ENCODE measurements at places on chromosomes 6 and 20.
A peak's percentile ranks its signal among the peaks of the same experiment; 100 is the strongest.

DNA sequence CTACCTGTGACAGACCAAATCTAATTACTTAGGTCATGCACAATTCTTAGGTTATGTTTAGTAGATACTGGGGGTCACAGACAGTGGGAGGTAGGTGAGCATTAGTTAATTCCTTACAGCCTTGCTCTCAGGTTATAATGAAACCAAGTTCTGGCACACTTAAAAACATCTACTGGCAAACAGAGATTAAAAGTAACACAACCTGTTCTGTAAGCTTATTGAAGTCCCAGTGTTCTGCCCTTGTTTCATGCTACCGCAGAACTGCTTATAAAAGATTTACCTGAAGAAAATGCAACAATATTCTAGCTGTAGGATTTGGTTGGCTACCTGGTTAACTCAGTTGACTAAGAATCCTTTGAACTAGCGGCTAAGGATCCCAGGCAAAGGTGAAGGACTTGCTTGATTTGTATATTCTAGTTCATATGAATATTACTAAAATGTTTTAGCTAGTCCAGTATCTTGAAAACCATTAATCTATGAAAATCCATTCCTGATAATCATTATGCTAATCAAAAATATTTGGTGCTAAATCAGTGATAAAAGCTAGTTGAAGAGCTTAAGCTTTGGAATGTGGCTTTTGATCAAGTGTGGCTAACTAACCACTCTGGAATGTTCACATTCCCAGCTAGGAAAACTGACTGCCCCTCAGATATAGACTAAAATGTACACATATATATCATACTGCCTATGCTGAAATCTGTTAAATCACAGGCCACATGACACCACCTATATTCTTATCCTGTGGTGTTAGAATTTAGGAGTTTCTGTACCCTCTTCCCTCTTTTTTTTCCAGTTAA, 7.2 kb downstream of the PEX3 start:
- no peak for DNase-seq

DNA sequence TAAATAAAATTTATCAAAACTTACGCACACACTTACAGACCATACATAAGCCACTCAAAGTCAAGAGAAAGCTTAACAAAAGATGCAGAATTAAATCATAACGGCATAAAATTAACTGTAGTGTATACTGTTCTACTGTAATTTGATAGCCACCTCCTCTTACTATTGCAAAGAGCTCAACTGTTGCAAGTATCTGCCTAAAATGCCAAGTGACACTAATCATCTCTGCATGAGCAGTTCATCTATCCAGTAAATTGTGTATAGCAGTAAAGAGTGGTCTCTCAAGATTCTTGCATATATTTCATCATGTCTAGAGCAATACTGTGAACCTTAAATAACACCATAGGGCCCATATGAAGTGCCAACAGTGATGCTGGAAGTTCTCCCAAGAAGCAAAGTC, 12.3 kb downstream of the OR2H2 start:
- no peak for DNase-seq

DNA sequence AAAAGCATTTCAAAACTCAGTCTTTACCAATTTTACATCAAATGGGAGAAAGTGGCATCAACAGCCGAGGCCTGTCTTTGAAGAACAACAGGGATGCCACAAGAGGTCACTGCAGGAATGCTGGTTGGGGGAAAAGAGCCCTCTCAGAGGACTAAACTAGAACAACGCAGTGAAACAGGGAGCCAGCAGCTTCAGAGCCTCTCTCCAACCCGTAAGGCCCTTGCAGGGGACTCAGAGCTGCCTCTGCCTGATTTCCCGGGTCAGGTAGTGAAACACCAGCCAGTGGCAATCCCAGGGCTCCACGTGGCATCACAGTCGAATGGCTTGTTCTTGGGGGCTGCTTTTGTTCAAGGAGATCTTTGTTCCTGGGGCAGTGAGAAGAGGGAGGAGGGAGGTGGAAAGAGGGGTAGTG, 55.0 kb upstream of the KCNK16 start:
- DNase-seq, result peak; percentile 38

GRCh38 chr6:92779746-92780145, 639.6 kb downstream of the EPHA7 start:
- peak; percentile 81 for DNase-seq

GRCh38 chr6:149074832-149075258, 242.7 kb upstream of the TAB2 start:
- DNase-seq, result no peak

DNA sequence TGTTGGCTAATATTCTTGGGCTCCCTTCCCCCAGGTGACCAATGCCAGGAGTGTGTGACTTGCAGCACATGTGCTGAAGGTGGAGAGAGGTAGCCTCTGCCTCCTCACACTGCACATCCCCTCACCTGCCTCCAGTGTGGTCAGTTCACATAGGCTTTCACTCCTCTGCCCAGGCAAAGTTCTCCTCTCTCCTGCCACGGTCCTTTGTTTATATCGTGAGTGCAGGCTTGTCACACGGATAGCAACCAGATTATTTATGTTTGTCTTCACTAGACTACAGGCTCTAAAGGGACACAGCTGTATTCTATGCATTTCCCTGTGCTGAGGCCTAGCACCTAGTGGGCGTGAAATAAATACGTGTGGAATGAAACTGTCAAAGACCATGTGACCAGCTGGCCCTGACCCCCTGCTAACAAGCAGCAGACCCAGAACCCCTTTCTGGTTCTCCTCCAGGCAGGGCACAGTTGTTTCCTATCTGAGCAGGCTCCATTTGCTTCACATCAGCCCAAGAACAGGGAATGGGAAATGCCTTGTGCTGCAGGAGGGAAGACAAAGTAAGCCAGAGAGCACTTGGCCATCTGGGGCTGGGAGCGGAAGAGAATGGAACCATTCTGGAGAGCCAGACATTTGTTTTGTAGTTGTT, 42.3 kb downstream of the UNC5CL start:
- no peak for DNase-seq

- DNase-seq, result no peak
These were observed 75.8 kb downstream of the UBE3D start for GRCh38 chr6:82989736-82990290.

DNA sequence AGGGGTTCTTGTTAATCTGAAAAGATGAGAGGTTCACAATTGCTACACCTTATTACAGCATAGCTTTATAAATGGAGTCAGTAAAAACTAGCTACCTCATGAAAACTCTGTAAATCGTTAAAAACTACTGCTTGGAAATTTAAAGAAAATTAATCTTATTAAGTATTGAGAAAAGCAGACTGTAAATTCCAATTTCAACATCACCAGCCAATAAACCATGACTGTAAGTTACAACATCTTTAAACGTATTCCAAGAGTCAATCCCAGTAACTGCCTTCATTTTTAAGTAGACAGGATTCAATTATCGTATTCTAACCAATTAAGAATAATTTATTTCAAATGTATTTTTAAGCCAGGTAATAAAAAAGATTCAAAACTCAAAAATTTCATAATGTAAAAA, 70.3 kb downstream of the ATG5 start:
- DNase-seq, result no peak

GRCh38 chr20:39210341-39211036, 248.3 kb downstream of the DHX35 start:
- no peak for DNase-seq

DNA sequence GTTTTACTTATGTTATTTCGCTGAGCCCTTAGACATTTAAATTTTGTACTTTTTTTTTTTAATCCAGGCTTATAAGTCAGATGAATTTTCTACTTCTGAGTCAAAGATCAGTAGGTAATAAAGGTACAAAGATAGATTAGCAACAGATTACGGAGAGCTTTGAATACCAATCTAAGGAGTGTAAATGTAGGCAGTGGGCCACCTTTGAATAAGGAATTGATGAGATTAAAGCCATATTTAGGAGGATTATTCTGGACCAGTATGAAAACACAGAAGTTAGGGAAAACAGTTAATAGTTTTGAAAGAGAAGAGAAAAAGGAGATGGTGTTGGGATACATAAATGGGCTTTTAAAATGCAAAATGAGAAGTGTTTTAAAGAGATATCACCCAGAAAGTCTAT, 117.6 kb downstream of the SLC16A10 start:
- no peak for DNase-seq

GRCh38 chr6:124742971-124743370, 219.3 kb upstream of the RNF217 start:
- no peak for DNase-seq

DNA sequence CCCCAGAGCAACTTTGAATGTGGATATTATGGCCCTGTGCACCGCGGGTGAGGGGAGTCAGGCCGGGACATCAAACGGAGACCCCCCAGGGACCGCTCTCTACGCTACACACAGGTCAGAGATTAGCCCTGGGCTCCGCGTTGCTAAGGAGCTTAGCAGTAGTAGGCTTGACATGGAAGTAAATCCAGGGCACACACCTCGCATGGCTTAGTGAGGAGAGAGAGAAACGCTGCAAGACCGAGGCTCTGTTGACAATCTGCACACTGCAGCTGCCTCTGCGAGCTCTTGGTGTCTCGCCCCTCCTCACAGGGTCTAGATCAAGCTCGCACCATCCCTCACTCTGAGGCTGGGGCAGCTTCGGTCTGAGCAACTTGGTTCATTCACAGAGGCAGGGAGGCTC, 116.1 kb upstream of the CDH4 start:
- no peak for DNase-seq

- no peak for DNase-seq
These were observed 66.5 kb upstream of the SULF2 start for GRCh38 chr20:47851774-47852173.

DNA sequence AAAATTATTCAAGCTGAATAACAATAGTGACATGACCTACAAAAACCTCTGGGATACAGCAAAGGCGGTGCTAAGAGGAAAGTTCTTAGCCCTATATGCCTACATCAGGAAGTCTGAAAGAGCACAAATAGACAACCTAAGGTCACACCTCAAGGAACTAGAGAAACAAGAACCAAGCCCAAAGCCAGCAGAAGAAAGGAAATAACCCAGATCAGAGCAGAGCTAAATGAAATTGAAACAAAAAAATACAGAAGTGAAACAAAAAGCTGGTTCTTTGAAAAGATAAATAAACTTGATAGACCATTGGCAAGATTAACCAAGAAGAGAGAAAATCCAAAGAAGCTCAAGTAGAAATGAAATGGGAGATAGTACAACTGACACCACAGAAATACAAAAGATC, 47.6 kb upstream of the NOTCH4 start:
- no peak for DNase-seq

GRCh38 chr20:64254571-64255360, 782 bp upstream of the PCMTD2 start:
- DNase-seq, result peak; percentile 11

GRCh38 chr6:3898265-3898994, 49.3 kb downstream of the FAM50B start:
- DNase-seq, result no peak

DNA sequence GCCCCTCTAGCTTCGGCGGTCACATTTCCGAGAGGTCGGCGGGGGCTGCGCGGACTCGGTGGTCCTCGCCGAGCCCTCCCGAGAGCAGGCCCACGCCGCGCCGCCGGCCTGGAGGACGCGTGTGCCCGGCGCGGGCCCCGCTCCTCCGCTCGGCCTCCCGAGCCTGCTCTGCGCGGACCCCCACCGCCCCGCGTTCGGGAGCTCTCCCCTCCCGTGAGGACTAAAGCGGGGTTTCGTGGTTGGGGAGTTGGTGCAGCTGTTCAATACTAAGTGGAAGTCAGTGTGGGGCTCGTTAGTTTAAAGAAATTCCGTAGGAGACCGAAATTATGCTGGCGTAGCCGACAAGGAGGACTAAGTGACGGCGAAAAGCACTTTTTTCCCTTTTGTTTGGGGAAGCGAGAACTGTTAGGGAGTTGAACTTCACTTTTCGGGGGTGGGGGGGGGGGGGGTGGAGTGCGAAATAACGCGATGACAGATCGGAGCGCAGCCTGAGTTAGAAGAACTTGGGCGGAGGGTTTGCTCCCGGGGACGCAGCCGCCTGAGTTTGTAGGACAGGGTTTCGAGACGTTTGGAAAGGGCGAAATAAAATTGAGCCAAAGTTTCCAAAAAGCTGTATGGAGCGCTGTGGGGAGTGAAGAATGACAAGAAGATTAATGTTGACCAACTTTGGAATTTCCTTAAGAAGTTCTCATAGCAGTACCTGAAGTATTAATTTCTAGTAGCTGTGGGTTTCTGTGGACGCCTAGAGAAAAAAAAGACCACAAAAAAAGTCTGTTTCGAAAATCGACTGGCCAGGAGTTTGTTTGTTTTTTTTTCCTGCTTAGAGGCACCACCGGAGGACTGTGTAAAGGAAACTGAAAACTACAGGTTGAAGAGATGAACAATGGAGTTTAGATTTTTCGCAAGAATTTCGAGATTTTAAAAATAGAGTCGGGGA, 1.4 kb downstream of the QKI start:
- no peak for DNase-seq

GRCh38 chr20:62955519-62956386, 3.2 kb downstream of the SLC17A9 start:
- no peak for DNase-seq

- no peak for DNase-seq
These were observed 116.9 kb upstream of the ENPP5 start for GRCh38 chr6:46287681-46288080.

GRCh38 chr20:51570739-51571459, 28.4 kb upstream of the NFATC2 start:
- DNase-seq, result no peak

GRCh38 chr6:23036406-23036983, 467.1 kb downstream of the HDGFL1 start:
- DNase-seq, result no peak

DNA sequence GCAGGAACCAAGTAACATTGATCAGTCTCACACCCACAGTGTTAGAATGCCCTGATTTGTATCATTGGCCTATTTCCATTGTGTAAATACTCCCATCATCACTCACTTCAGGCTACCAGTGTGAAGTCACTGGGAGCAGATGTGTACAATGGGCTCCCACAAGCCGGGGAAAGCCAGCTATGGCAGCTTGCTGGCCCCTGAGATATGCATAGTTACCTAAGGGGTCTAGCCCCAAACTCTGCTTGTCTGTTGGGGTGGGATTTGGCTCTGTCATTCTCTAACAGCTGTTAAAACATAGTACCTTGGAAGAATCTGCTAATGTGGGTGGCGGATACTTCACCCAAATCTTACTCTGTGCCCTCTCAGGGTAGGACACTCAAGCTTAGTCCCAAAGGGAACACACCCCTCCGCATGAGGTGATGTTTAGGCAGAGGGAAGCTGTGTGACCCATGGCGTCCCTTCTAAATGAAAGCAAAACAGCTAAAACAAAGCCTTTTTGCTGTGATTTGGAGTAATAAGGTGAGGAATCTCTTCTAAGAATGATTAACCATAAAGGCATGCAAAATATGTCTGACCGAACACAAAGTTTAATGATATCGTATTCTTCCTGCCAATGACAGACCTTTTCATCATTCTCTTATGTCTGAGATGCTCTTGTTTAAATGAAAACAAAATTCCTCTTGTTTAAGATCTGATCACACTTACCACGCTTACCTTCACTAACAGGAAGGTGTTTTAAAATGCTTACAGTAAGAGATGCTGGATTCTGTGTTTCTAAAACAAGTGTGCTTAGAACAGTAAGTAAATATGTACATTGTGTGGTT, 45.9 kb upstream of the PXDC1 start:
- DNase-seq, result peak; percentile 92

DNA sequence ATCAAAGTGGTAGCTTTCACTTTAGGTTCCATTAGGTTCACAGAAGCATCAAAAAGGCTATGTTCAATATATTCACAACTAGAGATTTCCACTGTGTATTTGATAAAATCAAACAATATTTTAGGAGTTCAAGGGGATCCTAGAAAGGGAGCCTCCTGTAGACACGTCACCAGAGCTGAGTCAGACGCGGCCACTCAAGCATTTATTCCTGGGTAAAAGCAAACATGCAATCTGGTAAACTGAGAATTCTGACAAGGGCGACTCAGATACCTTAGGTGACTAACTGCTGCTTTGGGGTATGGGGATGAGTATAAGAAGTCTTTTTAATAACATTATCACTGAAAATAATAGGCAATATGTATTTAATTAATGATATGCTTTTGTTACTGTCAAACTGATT, 118.7 kb upstream of the HMGN3 start:
- no peak for DNase-seq
